Stimulated activated CD8-positive, alpha-beta memory T cell treated with anti-CD3 and anti-CD28 coated beads, Interleukin-4, amount 100 ng/mL, for 24 hours (primary cell): ENCODE measurements at places on chromosomes 2 and 18.

DNA sequence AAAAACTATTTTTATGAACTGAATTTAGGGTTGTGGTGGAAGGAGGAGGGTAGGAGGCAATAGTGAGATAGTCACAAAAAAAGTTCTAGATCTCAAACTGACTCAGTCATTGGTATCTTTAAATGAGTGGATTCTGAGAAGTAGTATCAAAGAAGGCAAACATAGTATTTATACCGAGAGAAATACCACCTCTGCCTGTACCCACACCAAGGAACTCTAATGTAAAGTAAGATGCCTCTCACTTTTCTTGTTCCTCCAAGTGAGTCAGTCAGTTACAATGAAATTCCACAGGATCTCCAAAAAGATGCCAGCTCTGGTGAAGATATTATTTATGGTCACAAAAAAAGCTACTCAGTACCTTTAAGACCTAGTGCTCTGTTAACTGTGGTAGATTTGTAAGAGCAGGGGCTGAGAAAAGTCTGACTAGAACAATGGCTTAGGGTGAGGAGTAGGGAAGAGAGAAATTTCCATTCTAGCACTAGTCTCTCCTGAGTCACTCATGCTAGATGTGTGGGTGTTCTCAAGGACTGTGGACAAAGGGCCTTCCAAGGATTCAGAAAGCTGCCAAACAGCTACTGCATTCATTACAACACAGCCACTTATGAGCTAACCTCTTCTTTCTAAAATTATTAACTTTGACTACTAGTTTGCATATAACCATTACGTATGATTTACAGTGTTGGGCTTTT, 36.3 kb downstream of the YWHAQ start:
- no peak for DNase-seq

DNA sequence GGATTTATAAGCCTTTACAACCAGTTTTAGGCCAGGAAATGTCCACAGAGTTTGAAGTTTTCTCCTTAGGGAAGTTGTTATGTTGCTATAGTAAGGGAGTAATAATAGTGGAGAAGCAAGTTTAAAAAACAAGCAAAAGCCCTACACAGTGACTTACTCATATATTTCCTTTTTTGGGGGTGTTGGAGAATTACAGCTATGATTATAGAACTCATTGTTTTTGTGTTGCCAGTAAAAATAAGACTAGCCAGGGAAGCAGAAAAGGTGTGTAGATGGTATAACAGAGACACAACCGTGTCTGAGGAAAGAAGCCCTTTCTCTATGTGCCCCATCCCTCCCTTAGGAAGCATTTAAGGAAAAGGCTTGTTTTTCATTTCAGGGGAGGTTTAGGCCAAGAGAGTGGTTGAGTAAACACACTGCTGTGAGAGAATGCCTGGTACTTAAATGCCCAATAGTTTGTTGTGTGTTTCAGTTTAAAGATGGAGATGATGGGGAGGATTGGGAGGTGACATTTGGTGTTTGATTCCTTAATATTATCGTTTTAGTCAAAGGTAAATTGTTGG, 2.3 kb downstream of the VAPA start:
- no peak for DNase-seq

- no peak for DNase-seq
These were observed 38.9 kb downstream of the PRKRA start for GRCh38 chr2:178412047-178412446.

- DNase-seq = no peak
These were observed 5.7 kb upstream of the MBP start for GRCh38 chr18:77138270-77138669.

- no peak for DNase-seq
These were observed 76.8 kb downstream of the POU3F3 start for GRCh38 chr2:104930732-104931131.

GRCh38 chr2:238203973-238204683, 633 bp upstream of the ILKAP start:
- no peak for DNase-seq

- DNase-seq = no peak
These were observed 840.1 kb upstream of the ID2 start for GRCh38 chr2:7841751-7842150.

DNA sequence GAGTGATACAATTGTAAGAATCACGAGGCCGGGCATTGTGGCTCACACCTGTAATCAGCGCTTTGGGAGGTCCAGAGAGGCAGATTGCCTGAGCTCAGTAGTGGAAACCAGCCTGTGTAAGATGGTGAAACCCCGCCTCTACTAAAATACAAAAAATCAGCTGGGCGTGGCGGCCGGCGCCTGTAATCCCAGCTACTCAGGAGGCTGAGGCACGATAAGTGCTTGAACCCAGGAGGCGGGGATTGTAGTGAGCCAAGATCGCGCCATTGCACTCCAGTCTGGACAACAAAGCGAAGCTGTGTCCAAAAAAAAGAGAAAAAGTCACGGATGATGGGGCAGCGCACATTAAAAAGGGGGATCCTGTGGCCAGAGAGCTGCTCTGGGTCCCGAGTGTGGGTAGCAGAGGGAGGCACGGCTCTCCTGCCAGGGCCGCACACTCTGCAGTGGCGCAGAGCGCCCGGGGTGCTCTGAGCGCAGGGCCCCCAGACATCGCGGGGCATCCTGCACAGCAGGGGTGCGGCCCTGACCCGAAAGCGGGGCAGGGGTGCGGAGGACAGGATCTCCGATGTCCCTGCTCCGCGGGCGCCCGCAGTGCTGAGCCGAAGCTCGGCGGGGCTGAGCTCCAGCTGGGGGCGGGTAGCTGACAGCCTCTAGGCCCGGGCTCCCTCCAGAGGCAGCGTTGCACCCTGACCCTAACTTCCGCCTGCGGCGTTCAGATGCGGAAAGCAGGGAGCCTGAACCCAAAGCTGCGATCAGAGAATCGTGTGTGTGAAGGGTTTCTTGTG, 30.4 kb upstream of the RAB6D start:
- no peak for DNase-seq

- no peak for DNase-seq
These were observed 56.3 kb downstream of the TNFRSF11A start for GRCh38 chr18:62381373-62381772.

GRCh38 chr2:38406597-38407110, 29.6 kb upstream of the ATL2 start:
- DNase-seq = no peak

- DNase-seq = no peak
These were observed 108.2 kb downstream of the HAUS1 start for GRCh38 chr18:46212398-46212797.

DNA sequence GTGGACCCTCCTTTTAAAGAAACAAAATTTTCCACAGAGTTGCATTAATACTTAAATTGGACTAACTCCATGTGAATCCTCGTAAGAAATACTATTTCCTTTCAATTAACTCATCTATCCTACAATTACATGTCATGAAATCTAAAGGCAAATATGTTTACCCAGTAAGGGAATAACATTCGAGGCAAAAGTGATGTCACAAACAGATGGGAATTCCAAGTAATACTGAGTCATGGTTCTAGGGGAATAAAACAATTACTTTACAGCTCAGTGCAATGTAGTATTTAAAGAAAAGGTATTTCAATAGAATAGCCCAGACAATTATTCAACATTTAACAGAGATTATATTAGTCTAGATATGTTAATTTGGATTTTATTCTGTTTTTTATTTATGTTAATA, 205.8 kb downstream of the ZNF385B start:
- no peak for DNase-seq

DNA sequence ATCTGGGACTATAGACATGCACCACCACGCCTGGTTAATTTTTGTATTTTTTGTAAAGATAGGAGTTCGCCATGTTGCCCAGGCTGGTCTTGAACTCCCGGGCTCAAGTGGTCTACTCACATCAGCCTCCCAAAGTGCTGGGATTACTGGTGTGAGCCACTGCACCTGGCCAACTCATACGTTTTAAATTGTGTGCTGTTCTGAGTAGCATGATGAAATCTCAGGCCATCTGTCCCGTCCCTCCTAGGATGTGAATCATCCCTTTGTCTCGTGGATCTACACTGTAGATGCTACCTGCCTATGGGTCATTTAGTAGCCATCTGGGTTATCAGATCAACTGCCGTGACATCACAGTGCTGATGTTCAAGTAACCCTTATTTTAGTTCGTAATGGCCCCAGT, 38.5 kb upstream of the RMP24 start:
- no peak for DNase-seq

- DNase-seq = peak; percentile 56
These were observed 96.2 kb downstream of the CABLES1 start for GRCh38 chr18:23231340-23232021.

DNA sequence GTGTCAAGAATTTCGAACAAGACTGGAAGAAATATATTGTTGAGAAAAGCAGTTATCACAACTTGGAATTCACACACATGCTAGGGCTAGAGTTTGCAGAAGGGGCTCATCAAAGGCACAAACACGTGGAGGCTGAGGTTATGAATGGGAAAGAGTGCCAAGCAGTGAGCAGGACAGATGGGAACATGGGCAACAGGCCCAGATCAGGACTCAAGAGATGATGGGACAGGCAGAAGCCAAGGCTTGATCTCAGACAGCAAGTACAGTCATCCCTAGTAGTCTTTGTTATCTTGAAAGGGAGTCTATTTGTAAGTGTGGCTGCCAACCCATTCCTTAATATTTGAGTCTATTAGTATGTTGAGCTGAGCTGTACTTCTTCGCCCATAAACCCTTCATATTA, 22.2 kb upstream of the EPC2 start:
- DNase-seq = no peak
